ENCODE measurements at places on chromosomes 7 and 10. TPM values are rescaled to one million over a fixed set of nuclear protein-coding genes. Genes with fewer than 3 reads are reported as not detected.
A peak's percentile ranks its signal among the peaks of the same experiment; 100 is the strongest.

SMKR1 gene
- 2.7 TPM for polyA plus RNA-seq

GRCh38 chr7:31633894-31634494 lies 53.0 kb upstream of the PPP1R17 start:
- no peak overlapping the region for H3K4me3 ChIP-seq
- H3K27ac ChIP-seq, result no peak overlapping the region
- no peaks in the 10 kb centered on the region for H3K4me1 ChIP-seq
- H3K27me3 ChIP-seq, result no peaks in the 10 kb centered on the region
- DNase-seq, result peak; percentile 48

ARMH3 gene
- polyA plus RNA-seq, result 16.7 TPM

- no peaks in the 10 kb centered on the region for H3K27me3 ChIP-seq
- H3K4me1 ChIP-seq, result peaks cover 12% of the 10 kb centered on the region
- no peak overlapping the region for H3K27ac ChIP-seq
Measured at GRCh38 chr10:17676919-17677318, 33.0 kb downstream of the STAM start.

DNA sequence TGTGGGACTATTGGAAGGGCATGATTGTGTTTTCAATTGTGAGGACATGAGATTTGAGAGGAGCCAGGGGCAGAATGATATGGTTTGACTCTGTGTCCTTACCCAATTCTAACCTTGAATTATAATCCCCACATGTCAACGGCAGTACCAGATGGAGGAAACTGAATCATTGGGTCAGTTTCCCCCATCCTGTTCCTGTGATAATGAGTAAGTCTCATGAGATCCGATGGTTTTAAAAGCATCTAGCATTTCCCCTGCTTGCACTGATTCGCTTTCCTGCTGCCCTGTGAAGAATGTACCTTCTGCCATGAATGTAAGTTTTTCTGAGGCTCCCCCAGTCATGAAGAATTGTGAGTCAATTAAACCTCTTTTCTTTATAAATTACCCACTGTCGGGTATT lies 1367.1 kb downstream of the XPNPEP1 start:
- H3K36me3 ChIP-seq, result no peaks in the 10 kb centered on the region
- no peaks in the 10 kb centered on the region for H3K4me1 ChIP-seq
- no peak for DNase-seq
- no peak overlapping the region for H3K27ac ChIP-seq
- H3K27me3 ChIP-seq, result no peaks in the 10 kb centered on the region

- DNase-seq, result no peak
- H3K4me3 ChIP-seq, result no peak overlapping the region
- H3K27me3 ChIP-seq, result no peaks in the 10 kb centered on the region
- no peaks in the 10 kb centered on the region for H3K36me3 ChIP-seq
- H3K27ac ChIP-seq, result no peak overlapping the region
Measured at GRCh38 chr7:14606101-14606500, 296.4 kb downstream of the DGKB start.

DNA sequence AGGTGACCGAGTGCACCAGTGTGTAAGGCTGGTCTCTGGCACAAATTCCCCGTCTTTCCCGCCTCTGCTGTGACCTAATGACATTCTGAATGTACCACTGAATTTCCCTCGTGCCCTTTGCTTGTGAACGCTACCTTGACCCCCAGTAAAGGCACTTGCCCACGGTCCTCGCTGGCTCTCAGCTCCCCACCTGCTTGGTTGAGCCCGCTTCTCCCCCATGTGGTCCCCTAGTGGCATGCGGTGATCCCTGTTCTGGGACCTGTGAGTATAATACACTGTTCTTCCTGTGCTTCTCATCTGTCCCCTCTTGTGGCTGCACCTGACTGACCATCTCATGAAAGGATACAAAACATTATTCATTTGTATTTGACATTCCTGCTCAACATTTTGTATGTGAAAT lies 495.7 kb downstream of the INHBA start:
- H3K36me3 ChIP-seq, result no peaks in the 10 kb centered on the region
- no peak overlapping the region for H3K4me3 ChIP-seq
- no peak for DNase-seq
- H3K27ac ChIP-seq, result no peak overlapping the region
- no peaks in the 10 kb centered on the region for H3K4me1 ChIP-seq

All from adrenal gland (tissue), 19 donors.